ENCODE measurements at places on chromosomes 7 and 10.

DNA sequence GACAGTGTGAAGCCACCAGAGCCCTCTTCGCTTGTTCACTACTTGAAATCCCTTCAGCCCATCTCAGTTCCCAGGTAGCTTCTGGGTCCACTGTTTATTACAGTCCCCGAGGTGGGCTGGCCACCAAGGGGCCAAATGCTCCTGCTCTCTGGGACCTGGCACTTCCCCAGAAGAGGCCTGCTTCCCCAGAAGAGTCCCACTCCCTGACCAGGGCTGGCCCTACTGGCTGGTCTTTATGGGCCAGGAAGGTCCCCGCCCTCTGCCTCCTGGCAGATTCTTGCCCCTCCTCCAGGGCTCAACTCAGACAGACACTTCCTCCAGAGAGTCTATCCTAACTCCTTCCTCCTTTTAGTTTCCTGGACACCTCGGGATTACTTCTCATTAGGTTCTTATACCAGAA lies 70.7 kb upstream of the LRRC18 start:
- no peak for DNase-seq

- no peak for DNase-seq
Observed at GRCh38 chr7:83271212-83272099, 108.8 kb upstream of the PCLO start.

DNA sequence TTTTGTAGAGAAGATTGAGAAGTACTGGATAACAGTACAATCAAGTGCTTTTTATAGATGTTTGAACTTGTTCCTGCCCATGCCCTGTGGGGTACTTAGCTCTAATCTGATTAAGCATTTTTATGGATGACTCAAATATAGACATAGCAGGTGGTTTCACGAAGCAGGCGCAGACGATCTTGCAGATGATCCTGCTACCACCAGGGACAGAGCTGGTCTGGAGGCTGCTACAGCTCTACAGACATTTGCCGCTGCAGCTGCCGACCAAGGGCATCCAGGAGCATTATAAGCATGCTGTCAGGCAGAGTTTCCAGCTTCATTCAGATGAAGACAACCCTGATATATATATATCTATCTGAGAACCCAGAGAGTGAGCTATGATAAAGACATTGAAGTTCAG lies 650.4 kb downstream of the NXPH1 start:
- no peak for DNase-seq

DNA sequence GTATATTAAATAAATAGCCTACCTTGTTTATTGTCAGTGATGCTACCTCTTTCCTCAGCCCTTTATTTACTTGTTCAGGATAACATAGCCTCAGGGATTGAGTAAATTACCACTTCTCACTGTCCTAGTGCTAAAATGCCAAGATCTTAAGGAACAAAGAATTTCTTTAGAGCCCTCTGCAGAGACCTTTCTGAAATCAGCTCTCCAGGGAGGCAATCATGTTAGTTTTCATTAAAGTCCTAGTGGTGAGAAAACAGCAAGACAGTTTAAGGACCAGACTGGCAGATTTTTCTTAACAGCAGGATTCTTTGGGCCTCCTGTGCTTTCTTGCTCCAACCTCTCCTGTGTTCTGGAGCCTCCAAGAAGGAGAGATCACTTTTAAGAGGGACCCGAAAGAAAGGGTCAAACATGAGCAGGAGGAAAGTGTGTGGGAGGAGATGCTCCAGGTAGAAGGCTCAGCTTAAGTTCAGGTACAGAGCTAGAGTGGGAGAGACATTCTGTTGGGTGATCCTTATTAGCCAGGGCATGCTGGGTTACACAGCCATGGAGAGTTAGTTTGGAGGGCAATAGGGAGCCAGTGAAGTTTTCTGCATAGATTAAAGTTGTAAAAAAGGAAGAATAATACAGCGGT lies 1.2 kb upstream of the PLCE1 start:
- DNase-seq, result no peak

- DNase-seq, result no peak
Observed at GRCh38 chr7:1083729-1084657, 3.9 kb upstream of the GPER1 start.

DNA sequence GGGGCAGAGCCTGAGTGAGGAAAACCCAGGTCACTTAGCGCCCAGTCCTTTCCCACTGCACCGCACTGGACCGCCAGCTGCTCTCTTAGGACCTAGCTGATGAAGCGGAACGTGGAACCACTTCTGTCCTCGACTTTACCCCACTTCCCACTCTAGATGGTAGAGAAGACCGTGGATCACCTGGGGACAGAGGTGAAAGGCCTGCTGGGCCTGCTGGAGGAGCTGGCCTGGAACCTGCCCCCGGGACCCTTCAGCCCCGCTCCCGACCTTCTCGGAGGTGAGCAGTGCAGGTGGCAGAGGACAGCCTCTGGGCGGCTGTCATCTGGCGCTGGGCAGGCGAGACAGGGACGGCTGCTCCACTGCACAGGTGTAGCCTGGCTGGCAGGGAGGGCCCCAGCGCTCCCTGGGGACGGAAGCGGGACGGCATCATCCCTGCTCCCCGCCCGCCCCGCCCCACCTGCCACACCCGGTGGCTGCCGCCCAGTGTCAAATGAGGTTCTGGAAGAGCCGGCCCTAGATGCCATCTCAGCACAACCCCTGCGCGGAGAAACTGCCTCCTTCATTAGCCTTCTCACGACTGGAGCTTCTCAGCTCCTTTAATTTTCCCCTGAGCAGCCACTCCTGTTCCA lies 11.7 kb downstream of the PLAC9 start:
- DNase-seq, result no peak

DNA sequence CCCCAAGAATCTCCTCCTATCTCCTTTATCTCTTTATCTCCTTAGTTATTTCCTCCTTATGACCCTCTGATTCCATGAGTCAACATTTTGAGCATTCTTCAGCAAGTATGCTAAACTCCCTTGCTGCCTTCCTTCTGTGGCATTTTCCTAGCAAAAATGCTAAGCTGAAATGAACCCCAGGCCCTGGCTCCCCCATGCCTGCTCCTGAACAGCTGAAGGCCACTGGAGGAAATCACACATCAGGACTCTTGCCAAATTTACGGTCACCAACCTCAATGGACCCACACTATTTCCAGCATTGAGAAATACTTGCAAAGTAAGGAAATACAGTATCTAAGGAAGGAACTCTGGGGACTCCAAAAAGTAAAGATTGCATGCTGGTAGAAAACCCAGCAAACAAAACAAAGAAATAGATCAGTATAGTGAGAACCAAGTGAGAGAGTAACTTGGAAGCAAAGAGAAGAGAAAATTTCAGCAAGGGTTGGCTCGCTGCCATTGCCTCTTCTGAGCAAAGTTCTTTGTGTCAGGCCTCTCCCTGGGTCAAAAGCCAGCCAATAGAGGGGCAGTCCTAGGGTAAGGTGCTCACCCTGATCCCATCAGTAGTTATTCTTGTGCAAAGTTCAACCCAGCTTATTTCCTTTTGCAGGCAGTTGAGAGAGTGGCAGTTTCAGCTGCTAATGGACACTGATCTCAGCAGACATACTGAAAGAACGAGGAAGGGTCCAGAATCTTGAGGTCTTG lies 5.1 kb upstream of the PLEKHS1 start:
- no peak for DNase-seq

DNA sequence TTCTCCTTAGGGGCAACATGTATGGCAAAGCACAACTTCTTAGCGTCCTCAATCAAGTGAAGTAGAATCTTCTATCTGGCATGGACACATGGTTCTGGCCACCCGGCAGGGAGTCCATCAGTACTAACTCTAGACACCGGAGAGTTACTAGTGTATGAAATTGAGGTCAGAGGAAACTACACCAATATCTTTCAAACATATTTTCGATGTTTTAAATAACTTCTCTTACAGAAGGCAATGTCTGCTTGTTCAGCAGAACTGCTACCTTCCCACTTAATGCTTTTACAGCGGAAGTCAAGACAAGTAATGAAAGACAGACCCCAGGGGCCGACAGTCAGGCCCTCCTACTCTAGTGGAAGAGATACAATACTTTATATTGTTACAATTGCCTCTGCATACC lies 89.9 kb downstream of the RNF216 start:
- DNase-seq, result no peak

GRCh38 chr7:92276460-92276864 lies 30.7 kb downstream of the ANKIB1 start:
- DNase-seq, result no peak

GRCh38 chr10:102856758-102857424 lies 2.8 kb downstream of the BORCS7 start:
- DNase-seq, result no peak
